ENCODE measurements at places on chromosomes 2 and 18.

GRCh38 chr2:127859712-127860085 is 1.7 kb upstream of the POLR2D start:
- DNase-seq, result no peak

- no peak for DNase-seq
Observed at GRCh38 chr2:238986491-238987351, 138.8 kb downstream of the TWIST2 start.

GRCh38 chr2:85741211-85741832 is 12.5 kb upstream of the ATOH8 start:
- DNase-seq, result no peak

DNA sequence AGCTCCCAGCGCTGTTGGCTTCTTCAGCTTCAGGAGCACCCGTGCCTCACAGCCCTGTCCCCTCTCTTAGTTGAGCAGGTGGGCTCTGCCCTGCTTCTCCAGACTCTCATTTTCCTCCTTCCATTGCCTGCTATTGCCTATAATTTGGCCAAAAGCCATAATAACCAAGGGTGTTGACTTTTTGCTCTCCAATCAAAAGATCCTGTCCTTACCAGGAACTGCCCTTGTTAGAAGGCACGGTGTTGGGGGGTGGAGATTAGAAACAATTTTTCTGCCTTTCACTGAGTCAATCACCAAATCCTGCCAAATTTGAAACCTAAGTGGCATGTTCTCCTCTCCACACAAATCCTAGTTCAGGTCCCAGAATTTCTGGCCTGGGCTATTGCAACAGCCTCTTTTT is 16.7 kb upstream of the PDIA6 start:
- no peak for DNase-seq

- no peak for DNase-seq
Observed at GRCh38 chr2:166032361-166032760, 78.8 kb upstream of the TTC21B start.

- no peak for DNase-seq
Observed at GRCh38 chr2:10527585-10527984, 79.5 kb upstream of the ODC1 start.

GRCh38 chr2:229176136-229176535 is 95.0 kb downstream of the PID1 start:
- no peak for DNase-seq

Data from NCI-H748 treated with DMSO at 0.1 percent for 48 hours (cell line).